ENCODE measurements at places on chromosomes 1 and 21. TPM values are rescaled to one million over a fixed set of nuclear protein-coding genes. Genes with fewer than 3 reads are reported as not detected.

OLIG1 gene
- not detected for total RNA-seq

DNA sequence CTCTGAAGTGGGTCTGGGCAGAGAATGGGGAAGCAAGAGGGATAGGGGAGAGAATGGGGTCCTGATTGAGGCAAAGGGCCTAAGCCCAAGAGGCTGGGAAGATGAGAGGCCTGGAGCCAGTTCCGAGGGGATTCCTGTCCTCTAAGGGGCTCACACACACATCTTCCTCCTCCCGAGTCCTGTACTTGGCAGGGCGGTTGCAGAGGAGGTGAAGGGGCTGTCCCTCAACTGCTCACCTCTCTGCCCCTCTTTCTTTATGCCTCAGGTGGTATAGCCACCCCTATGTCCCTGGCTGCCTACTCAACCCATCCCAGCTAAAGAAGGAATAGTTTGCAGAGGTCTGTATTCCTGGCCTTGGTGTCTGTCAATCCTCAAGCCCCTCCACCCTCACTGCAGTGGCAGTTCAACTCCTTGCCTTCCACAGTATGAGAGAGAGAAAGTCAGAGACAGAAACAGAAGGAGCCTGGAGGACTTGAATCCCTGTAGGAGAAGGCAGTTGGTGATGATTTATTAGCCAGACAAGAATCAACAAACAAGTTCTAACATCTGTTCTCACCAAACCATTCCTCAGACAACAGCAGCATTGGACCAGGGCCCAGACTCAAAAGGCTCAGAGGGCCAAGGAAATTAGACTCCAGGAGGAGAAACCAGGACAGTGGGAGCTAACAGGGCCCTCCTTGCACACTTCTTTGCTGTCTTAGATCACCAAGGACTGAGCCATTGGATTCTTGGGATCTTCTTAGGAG lies 10.7 kb downstream of the SH2D2A start:
- no peak for DNase-seq

DNA sequence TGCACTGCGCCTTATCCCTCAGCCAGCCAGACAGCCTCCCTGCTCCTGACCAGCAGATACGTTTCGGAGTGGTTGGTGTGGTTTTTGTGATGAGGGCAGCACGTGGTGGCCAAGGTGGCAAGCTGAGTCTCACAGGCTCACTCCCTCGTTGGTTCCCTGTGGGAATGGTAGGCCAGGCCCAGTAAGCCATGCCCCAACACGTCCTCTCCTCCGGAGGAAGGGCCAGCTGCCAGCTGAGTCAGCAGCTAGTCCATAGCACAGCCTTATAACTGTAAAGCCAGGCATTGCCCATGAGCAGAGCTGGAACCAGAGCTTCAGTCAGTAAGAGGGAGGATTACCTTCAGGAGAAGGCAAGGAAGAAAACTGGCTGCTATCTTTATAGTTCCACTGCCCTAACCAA lies 29.5 kb downstream of the SZRD1 start:
- DNase-seq = no peak

GPR3 gene
- 1.1 TPM for total RNA-seq

SPRR3 gene
- not detected for total RNA-seq

MFSD2A gene
- 6.4 TPM for total RNA-seq

Measured in CD8-positive, alpha-beta T cell (primary cell).